ENCODE measurements at places on chromosomes 16 and 17.

- H3K4me1 ChIP-seq, result peaks cover 13% of the 10 kb centered on the region
- H3K4me3 ChIP-seq, result no peak overlapping the region
- H3K36me3 ChIP-seq, result peaks cover 21% of the 10 kb centered on the region
Measured at GRCh38 chr16:25151996-25152395, 40.5 kb downstream of the LCMT1 start.

DNA sequence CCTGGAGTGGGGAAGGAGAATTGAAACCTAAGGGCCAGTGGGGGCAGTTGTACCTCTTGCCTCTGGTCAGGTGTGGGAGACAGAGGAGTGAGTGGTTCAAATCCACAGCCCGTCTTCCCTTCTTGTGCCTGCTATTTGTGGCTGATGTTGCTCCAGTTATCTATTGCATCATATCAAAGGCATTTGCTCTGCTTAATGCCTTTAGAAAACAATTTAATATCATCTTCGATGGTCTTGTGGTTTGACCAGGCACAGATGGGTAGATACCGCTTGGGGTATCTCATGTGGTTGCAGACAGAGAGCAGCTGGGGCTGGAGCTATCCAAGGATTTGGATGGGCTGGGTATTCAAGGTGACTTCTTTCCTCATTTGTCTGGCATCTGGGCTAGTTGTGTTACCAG lies 376.1 kb upstream of the RBFOX1 start:
- no peak overlapping the region for H3K4me3 ChIP-seq
- no peaks in the 10 kb centered on the region for H3K27me3 ChIP-seq
- H3K4me1 ChIP-seq, result no peaks in the 10 kb centered on the region
- H3K36me3 ChIP-seq, result no peaks in the 10 kb centered on the region
- no peak for DNase-seq

DNA sequence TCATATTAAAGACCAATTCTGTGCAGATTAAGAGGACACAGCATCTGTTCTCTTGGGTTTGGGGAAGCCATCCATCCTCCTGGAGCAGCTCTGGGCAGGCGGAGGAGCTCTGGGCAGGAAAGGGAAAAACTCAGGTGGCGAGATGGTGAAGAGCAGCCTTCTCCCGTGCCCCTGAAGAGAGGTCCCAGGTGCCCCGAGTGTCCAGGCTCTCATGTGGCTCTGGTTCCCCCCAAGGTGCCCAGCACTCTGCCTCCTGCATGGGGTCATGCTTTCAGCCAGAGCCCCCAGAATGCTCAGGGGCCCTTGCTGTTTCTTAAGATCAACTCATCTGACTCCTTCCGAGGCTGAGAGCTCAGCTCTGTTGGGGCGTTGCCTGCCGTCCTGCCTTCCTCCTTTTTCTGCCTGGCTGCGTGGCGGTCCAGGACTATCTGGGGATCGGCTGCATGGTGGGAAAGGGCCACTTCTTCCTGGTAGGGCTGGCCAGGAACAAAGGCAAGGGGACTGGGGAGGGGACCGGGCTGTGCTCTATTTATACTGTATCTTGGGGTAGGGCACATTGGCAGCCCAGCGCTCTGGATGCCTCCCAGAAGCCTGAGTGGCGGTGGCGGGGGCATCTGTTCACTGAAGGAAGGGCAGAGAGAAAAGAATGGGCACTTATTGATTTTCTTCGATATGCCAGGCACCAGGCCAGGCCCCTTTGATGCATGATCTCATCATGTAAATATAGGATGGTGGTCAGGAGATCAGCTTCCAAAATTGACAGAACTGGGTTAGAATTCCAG lies 103.2 kb upstream of the SDK2 start:
- no peak overlapping the region for H3K27ac ChIP-seq

DNA sequence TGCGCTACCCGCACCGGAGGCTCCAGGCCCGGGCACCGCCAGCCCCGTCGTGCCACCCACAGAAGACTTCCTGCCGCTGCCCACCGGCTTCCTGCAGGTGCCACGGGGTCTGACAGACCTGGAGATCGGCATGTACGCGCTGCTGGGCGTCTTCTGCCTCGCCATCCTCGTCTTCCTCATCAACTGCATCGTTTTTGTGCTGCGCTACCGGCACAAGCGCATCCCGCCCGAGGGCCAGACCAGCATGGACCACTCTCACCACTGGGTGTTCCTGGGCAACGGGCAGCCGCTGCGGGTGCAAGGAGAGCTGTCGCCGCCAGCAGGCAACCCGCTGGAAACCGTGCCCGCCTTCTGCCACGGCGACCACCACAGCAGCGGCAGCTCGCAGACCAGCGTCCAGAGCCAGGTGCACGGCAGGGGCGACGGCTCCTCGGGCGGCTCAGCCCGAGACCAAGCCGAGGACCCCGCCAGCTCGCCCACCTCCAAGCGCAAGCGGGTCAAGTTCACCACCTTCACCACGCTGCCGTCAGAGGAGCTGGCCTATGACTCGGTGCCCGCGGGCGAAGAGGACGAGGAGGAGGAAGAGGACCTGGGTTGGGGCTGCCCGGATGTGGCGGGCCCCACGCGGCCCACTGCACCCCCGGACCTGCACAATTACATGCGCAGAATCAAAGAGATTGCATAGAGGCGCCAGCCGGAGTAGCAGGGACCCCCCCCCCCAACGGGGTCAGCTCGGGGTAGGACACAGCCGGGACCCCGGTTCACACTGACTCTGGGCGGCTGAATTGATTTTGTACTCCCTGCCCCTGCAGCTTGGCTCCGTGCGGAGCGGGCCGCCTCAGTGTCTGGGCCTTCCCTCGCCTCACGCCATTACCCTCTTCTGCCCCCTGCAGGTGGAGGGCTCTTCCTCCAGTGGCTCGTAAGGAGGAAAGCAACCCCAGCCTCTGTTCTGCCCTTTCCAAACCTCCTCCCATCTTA lies 58.5 kb downstream of the TMEM132E start:
- H3K4me3 ChIP-seq, result peak overlapping the region; percentile 61
- H3K36me3 ChIP-seq, result no peaks in the 10 kb centered on the region
- no peak overlapping the region for H3K27ac ChIP-seq
- H3K4me1 ChIP-seq, result peaks cover 8% of the 10 kb centered on the region

GRCh38 chr16:70781800-70782199 lies 19.2 kb downstream of the VAC14 start:
- H3K27me3 ChIP-seq, result no peaks in the 10 kb centered on the region
- peaks cover 60% of the 10 kb centered on the region for H3K36me3 ChIP-seq
- H3K4me1 ChIP-seq, result no peaks in the 10 kb centered on the region
- H3K27ac ChIP-seq, result no peak overlapping the region
- no peak overlapping the region for H3K4me3 ChIP-seq
- no peak for DNase-seq
